ENCODE measurements at places on chromosomes 7 and 10.

- DNase-seq = no peak
These were observed 810.7 kb downstream of the MAGI2 start for GRCh38 chr7:78642751-78643150.

DNA sequence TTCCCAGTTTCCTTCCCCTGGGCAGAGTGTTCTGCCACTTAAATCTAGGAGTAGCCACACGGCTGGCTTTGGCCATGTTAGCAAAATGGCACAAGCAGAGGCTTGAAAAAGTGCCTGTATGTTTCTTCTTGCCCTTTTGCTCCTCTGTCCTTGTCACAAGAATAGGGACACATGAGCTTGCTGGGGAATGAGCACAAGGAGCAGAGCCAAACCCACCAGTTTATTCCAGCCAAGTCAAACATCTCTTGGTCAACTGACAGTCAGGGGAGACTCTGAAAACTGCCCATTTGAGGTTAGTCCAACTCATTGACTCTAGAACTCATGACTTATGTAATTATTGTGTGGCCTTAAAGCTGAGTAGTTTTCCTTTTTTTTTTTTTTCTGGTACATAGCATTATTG lies 739.7 kb upstream of the FZD8 start:
- DNase-seq = no peak

DNA sequence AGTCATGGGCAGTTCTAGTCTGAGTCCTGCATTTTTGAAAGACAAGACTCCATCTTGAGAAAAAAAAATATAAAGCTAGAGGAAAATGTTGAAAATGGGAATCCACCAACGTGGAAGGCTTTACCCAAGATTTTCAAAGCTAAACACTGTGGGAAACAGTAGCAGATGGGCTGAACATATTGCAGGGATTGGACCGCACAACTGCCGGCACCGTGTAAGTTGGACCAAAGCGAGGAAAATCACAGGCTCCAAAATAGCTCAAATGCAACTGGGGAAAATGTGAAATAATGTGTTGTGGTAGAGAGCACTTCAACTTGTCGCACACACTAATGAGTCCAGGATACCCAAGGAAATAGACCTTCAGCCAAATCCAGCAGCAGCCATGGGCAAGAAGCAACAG lies 26.4 kb upstream of the ADRB1 start:
- no peak for DNase-seq

DNA sequence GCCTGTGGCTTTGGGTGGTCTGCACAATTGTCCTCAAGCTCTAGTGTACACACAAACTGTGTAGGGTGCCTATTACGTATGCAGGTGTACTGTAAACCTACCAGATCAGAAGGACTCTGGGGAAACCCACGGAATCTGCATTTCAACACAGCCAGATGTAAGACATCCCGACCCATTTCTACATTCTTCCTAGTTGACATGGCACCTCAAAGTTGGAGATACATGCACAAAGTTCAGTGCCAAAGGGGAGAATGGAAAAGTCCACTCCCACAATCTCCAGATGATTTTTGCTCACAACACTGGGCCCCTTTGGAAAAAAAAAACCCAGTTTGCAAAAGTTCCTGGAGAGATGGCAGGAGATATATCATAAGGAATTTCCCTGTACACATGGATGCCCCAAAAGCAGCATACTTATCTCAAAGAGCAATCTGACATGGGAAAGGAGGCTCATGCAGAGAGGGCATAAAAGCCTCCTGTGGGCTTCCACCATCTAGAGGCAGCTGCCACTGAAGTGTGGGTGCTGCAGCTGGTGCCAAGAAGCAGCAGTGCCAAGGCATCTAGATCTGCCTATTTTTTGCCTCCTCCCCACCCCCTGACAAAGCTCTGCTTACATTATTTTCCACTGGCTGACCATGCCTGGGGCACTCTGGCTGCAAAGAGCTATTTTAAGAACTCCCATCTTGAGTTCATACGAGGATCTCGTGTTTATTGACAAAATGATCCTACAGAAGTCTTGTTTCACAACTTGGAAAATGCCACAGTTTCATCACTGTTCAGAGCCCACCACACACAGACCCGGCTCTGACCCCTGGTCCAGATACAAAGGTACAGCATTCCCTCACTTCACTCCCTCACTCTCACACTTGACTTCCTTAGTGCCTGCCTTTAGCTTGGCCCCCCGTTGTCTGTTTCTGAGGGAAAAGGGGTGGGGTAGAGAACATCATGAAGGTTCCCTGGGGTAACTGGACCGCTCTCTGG lies 12.9 kb downstream of the TECTB start:
- DNase-seq = no peak

- DNase-seq = no peak
These were observed 54.7 kb upstream of the BICC1 start for GRCh38 chr10:58457761-58458616.

DNA sequence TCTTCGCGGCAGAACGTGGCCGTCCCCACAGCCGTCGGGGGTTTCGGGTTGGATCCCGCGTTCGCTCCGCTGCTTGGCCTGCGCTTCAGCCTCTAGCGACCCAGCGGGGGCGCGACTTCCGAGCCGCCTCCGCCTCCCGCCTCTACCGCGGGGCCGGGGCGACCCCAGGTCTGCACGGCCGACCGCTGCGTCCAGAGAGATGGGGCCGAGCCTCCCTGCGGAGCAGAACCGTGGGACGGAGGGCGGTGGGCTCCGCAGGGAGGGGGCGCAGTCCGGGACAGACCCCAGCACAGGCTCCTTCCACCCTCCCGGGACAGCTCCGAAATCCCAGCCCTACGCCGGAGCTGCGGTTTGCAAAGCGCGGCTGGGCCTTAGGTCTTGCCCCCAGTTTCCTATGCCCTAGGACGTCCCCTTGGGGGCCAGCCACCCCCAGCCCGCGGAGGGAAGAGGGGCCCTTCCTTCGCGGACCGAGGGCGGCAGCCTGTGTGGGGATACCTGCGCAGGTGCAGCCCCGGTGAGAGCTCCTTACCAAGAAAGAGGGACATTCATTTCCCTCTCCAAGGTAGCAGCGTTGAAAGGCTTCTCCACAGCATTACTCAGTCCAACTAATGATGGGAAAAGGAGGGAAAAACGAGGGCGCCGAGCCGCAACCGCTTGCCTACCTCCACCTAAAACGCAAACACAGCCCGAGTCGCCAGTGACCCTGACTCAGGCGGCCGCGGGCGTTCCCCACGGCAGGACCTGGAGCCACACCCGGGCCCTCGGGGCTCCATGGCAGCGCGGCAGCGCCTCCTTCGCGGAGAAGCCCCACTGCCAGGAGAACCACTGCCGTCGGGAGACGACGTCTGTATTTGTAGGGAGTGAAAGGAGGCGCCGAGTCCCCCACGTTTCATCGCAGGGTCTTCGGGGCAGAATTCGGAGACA lies 115.7 kb downstream of the BMS1 start:
- DNase-seq = no peak

- DNase-seq = peak; percentile 64
These were observed 59.6 kb downstream of the ADRB1 start for GRCh38 chr10:114103284-114103683.

DNA sequence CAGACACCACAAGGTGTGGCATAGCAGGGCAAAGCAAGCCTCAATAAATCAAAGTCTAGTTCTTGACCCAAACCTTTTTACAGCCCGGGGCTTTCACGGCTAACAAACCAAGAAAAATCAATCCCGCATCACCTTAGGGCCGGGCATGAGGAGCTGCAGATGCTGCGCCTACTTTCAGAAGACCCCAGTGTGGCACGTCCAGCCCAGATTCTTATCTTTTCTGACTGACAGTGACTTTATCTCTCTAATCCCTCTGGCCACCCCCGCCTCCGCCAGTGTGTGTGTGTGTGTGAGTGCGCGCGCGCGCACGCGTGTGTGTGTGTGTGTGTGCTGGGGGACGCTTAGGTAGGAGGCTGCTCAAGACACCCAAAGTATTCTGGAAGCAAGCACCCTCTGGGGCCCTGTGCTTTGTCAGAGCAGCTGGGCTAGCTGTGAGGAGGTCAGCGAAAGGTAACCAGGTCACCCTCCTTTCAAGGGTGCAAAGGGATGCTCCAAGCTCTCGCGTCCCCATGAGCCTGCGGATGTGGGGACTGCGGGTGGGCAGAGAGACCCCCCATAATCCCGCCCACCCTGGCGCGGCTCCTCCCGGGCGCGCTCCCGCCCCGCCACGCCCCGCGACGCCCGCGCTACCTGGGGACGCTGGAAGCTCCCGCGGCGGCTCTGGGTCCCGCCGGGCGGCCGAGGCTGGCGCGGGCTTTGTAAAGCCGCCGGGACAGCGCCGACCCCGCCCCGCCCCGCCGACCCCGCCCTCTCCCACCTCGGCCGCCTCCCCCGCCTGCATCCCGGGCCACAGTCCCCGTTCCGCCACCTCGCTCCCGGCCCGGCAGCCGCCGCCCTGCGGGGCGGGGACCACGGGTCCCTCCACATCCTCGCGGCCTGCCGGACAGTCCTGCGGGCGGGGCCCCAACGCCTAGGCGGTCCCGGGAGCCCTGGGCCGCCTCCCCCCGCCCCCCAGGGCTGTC lies 57.1 kb upstream of the RHOBTB1 start:
- no peak for DNase-seq

DNA sequence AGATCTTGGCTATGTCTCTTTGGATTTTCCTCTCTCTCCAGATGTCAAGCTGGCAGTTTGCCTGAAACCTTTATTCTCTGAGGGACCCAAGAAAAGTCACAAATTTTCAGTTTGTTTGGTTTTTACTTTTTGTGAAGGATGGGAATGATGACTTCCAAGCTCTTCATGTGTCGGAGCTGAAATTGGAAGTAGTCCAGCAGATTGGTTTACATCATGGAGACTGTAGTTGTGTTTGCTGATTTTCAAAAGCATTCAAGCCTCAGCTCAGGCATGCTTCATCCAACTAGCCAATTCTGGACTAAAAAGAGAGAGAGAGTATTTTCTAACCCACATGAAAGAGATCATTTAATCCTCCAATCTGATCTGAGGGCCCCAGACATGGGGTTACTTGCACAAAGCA lies 326.2 kb upstream of the AUTS2 start:
- DNase-seq = no peak

GRCh38 chr7:137146012-137146455 lies 197.5 kb downstream of the PTN start:
- DNase-seq = no peak

DNA sequence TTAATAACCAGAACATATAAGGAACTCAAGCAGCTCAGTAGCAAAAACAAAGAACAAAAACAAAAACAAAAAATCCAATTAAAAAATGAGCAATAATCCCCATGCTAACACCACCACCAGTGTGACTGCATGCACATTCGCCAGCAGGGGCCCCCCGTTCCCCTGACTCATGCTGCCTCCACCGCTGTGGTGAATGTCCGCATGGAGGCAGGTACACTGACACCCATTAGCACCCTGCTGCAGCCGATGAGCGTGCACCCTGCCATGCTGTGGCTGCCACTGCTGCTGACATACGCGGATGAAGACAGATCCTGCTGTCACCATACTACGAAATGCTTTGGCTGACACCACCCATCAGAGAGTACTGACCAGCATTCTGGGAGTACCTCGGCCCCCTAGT lies 321.6 kb upstream of the LRRTM3 start:
- DNase-seq = no peak

DNA sequence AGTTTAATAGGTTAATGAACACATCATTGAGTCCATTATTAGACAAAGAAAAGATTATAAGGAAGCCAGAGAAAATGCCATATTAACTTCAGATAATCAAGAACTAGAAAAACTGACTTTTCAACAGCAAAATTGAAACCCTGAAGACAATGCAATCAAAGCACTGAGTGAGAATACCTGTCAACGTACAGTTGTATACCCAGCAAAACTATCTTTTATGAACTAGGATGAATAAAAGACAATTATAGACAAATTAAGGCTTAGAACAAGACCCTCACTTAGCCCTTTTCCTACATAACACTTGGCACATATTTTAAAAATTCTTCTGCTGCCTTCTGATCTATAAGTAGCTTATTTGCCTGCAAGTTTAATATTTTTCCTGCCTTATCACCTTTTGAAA lies 19.0 kb upstream of the DGKI start:
- no peak for DNase-seq

DNA sequence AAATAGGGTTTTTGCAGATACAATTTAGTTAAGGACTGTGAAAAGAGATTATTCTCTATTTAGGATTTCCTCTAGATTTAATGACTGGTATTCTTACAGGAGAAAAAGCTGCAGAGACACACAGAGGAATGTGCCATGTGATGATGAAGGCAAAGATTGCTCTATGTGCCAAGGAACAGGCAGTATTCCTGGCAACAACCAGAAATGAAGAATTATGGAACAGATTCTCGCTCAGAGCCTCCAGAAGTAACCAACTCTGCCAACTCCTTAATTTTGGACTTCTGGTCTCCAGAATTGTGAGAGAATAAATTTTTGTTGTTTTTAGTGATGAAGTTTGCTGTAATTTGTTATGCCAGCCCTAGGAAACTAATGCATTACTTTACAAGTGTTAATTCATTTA lies 307.6 kb upstream of the SEMA3A start:
- no peak for DNase-seq

DNA sequence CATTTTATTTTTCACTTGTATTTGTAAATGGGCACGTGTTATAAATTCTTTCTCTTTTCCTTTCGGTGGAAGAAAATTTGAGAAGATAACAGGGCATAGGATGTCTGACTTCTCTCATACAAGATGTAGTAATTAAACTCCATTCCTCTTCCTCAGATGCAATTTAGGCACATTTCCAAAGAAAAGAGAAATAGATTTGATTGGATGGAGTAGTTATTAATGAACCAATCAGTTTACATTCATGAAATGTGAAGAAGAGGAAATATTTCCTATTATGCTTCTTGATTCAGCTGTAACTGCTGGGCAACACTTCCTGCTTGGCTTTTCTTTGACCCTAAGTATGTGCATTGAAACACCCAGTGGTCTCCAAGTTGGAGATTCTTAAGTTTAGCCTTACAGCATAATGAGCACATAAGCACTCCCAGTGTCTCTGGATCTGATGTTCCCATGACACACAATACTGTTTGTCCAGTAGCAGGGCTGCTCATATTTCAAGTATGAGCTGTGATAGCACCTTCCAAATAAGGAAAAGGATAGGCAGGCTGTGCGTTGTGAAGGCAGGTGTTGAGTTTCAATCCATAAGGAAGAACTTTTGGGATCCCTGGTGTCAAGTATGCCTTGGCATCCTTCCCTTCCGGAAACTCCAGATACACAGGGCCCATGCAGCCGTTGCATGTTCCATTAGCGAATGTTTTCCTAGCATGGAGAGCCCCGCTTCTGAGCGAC lies 33.4 kb upstream of the COBL start:
- DNase-seq = no peak

- DNase-seq = no peak
These were observed 159.5 kb downstream of the GLI3 start for GRCh38 chr7:42077271-42078135.

DNA sequence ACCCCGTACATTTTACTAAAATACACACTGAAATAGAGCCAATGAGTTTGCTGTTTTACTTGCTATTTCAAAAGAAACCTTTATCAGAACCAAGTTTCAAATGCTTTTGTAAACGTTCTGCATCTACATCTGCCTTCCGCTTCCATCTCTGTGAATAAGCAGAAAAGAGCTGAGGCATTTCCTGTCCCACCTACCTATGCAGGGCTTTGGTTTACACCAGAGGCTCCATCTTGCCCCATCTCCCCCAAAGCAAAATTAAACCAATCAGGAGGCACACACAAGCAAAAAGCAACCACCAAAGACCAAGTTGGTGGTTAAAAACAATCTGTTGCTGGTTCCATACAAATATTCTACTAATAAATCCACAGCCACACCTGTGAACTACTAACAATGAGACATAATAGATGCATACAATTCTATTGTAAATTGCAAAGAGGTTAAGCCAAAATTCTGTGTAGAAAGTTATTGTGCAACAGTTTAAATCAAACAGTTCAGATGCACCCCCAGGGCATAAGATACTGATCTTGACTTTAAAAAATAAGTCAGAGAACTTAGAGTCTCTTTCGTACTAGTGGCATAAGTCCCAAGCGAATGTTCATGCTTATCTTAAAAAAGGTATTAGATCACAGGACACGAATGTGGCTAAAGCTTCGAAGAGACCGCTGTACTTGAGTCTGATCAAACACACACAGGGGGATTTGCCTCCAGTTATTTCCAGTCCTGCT lies 83.9 kb downstream of the FGFR2 start:
- no peak for DNase-seq
